Cerebellum (tissue), 4 donors: ENCODE measurements at places on chromosomes 13 and 19.

GRCh38 chr19:39252458-39252857 is 3.8 kb upstream of the IFNL4 start:
- DNase-seq: no peak

GRCh38 chr19:8311461-8312260 is 3.5 kb upstream of the CD320 start:
- DNase-seq: no peak

DNA sequence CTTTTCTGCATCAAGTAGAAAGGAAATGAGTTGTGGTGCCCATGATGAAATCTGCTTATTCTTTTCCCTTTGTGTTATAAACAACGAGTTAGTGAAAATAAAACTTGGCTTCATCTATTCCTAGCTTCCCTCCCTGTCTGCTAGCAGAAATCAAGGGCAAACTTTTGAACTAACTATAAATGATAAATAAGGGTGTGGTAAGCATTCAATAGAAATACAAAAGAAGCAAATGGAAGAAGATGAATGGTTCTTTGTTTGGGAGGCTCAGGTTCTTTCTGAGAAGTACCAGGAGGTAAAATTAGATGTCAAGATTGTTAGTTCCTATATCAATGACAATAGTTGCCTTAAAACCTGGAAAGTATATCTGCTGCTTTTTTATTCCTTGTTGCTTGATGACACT is 275.3 kb upstream of the PRR20A start:
- no peak for DNase-seq

DNA sequence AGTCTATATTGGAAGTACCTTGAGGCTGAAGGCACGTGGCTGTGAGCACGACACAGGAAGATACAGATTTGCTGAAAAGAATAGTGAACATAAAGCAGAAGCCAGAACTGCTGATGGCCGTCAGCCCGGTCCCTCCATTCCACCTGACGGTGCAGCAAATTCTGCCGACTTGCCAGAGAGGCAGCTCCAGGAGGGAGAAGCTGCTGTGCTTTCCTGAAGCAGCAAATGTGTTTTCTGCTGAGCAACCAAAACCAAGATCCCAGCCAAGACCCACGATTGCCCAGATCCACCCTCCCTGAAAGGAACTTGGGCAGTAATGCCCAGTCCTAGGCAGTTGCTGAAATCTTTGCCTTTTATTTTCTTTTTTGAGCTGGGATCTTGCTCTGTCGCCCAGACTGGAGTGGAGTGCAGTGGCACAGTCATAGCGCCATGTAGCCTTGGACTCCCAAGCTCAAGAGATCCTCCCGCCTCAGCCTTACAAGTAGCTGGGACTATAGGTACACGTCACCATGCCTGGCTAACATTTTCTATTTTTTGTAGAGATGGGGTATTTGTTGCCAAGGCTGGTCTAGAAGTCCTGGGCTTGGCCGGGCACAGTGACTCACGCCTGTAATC is 7.0 kb upstream of the RCN3 start:
- no peak for DNase-seq

DNA sequence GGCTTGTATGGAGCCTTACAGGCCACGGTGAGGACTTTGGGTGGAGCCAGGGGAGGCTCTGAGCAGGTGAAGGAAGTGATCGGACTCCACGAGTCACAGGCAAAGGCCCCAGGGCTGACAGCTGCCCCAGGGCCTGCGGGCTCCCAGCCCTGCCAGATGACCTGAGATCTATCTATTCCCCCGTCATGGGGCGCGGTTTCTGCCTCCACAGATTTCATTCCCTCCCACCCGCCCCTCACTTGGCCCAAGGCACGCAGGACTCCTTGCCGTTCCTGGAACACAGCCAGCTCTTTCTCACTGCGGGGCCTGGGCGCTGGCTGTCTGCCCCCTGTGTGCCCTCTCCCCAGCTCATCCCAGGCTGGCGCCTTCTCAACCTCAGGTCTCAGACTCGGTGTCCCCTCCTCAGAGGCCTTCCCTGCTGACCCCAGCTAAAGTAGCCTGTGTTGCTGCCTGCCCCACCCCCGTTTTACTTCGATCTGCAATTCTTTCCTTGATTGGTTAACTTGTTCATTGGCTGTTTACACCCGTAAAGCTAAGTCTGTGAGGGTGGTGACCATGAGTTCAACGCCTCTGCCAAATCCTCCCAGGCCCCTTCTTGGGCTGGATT is 13.9 kb upstream of the PAK4 start:
- no peak for DNase-seq

DNA sequence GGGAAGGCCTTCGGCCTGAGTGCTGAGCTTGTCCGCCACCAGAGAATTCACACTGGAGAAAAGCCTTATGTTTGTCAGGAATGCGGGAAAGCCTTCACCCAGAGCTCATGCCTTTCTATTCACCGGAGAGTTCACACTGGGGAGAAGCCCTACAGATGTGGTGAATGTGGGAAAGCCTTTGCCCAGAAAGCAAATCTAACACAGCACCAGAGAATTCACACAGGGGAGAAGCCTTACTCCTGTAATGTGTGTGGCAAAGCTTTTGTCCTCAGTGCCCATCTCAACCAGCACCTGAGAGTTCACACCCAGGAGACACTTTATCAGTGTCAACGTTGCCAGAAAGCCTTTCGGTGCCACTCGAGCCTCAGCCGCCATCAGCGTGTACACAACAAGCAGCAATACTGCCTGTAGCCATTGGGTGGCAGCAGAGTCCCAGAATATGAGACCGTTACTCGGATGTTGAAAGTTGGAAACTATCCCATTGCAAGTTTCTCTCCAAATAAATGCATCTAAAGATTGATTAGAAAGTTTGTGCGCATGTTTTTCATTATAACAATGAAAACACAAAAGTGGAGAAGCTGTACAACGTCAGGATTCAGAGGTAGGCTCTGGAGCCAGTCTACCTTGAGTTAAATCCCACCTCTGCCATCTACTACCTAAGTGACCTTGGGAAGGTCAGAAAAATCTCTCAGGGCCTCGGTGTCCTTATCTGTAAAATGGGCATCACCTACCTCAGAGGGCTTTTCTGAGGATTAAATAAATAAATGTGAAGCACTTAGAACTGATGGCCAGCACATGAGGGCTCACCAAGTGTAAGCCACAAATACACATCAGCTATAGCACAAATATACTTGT is 21.1 kb downstream of the ZNF473 start:
- DNase-seq: peak; percentile 67
